ENCODE measurements at places on chromosomes 7 and 10. TPM values are rescaled to one million over a fixed set of nuclear protein-coding genes. Genes with fewer than 3 reads are reported as not detected.

The PNLIPRP3 gene
- not detected for total RNA-seq

GRCh38 chr10:59674215-59674836, 35.3 kb downstream of the SLC16A9 start:
- DNase-seq, result no peak

The LYZL2 gene
- not detected for total RNA-seq

- no peak for DNase-seq
These were observed 154.3 kb downstream of the ELAPOR2 start for GRCh38 chr7:86904949-86905834.

- DNase-seq, result no peak
These were observed 19.3 kb upstream of the NUP205 start for GRCh38 chr7:135538376-135538775.

DNA sequence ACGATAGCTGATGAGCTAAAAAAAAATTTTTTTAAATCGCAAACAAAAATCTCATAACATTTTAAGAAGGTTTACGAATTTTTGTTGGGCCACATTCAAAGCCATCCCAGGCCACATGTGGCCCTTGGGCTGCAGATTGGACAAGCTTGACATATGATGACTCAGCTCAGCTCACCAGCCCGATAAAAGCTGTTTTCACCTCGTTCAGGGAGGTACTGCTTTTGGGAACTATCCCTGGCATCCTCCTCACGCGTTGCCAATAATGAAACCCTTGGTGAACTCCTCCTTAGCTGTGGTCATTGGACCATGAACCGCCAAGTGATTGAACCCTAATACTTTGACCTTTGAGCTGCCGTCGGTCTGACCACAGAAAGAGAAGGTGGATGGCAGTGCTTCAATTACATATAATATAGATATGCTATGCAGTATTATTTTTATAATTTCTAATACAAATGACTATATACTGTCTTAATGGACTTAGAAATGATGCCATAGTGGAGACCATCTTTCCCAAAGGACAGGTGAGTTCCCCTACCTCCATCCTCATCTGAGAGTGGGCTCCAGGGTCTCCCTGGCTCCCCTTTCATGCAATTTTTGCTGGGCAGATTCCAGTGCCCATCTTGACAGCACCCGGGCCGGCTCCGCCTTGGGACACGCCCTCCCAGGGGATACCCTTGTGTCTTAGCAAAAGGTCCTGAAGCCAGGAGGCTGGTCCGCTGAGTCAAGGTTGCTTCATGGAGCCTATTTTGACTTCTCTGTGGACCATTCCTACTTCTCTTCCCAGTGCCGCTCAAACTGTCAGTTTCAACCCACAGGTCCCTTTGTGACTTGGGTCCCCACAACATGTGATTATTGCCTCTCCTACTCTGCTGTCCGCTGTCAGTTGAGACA, 707.2 kb downstream of the PARD3 start:
- DNase-seq, result no peak

The ASB10 gene
- 26.9 TPM for total RNA-seq

DNA sequence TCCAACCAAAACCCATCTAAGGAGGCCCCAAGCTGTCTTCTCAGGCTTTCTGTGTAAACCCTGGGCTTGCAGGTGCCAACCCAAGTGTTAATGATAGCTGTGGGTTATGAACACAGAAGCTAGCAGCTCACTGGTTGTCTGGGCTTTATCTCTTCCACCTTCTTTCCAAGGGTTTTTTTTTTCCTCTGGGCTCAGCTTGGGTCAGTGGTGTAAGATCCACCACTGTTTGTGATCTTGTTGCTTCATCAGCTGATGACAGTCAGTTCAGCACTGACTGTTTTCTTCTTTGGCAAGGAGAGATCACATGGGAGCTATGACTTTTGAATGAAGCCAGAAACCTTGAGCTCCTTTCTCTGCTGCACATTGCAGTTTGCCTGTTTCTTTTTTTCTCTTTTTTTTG, 4.6 kb downstream of the GTPBP4 start:
- DNase-seq, result no peak

DNA sequence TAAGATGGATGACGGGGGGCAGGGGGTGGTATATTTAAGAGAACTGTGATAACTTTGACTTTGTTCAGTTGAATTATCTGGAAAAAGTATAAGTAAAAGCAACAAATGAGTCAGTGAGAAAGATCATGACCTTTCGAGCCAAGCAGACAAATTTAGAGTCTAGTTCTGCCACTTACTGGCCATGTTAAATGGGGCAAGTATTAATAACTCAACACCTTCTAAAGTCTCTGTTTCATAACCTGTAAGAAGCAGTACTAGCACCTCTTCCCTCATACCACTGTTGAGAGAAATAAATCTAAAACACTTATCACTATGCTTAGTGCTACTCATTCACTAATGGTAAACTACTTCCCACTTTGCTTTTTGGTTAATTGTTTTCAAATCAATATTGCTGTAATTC, 604.4 kb upstream of the LRRN3 start:
- DNase-seq, result no peak

The PYROXD2 gene
- 8.6 TPM for total RNA-seq

DNA sequence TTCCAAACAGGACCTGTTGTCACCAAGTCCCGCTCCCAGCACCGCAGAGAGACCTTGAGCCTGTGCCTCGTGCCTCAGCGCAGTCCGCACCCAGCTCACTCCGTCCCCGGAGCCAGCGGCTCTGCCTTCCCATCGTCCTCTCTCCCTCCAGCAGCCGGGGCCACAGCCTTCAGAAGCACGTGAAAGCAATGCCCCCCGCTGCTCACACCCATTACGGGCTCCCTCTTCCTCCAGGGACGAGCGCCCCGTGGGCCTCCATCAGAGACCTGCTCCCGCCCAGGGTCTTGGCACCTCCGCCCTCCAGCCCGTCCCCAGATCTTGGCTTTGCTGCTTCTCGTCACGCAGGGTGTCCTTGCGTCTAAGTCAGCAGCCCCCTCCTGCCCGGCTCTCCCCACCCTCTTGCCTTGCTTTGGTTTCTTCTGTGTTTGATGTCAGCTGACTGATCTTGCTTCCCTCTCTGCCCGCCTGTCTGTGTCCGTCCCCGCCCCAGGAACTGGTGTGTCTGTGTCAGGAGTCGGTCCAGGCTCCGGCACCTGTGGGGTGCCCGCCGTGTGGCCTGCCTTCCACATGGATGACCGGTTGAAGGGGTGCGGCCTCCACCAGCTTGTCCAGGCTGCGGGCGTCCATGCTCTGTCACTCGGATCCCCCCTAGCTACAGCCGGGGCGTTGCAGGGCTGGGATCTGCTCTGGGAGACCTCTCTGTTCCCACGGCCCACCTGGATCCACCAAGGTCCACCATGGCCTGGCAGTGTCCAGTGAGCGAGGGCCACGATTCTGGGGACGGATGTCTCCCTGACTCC, 61.9 kb downstream of the FOXL3 start:
- DNase-seq, result no peak

The GIMAP1 gene
- total RNA-seq, result 6.7 TPM

DNA sequence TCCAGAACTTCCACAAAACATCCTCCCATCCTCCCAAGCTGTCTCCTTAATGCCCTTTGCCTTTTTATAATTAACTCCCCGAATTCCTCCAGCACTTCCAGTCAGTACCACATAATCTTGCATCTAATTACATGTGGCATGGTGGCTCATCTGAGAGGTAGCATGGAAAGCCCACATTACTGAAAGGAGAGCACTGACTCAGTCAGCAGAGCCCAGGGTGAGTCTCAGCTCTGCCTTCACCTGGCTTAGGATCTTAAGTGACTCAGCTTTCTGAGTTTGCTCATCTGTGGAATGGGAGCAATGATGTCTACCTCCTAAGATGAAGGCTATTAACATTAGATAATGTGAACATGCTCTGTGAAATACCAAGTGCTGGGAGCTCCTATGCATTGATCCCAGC, 433.9 kb downstream of the SORCS3 start:
- DNase-seq, result no peak

The WEE2 gene
- not detected for total RNA-seq

GRCh38 chr10:63236113-63236935, 103.2 kb downstream of the NRBF2 start:
- DNase-seq, result no peak

DNA sequence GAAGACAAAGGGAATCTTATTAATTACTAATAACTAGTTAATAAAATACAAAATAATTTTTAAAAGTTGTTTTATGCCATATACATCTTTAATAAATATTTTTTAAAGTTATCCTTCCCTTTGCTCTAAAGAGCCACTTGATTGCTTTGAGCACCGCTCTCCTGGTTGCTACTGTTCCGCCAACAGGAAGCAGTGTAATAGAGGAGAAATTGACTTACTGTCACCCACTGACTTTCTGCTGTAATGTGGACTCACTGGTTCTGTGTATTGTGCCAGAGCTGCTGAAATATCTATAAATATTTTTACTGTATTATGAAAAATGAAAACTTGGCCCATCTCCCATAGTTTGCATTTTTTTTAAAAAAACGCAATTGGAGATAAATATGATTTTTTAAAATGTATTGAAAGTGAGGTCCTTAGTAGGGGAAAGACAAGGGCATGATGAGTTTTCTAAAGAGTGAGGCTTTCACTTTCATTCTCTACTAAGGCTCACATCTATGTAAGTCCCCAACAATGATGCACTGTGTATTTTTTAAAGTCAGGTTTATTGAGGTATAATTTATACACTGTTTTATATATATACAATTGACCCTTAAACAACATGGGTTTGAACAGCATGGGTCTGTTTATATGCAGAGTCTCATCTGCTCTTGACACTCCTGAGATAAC, 100.5 kb downstream of the NPY start:
- DNase-seq, result no peak

The PIP gene
- total RNA-seq, result not detected

DNA sequence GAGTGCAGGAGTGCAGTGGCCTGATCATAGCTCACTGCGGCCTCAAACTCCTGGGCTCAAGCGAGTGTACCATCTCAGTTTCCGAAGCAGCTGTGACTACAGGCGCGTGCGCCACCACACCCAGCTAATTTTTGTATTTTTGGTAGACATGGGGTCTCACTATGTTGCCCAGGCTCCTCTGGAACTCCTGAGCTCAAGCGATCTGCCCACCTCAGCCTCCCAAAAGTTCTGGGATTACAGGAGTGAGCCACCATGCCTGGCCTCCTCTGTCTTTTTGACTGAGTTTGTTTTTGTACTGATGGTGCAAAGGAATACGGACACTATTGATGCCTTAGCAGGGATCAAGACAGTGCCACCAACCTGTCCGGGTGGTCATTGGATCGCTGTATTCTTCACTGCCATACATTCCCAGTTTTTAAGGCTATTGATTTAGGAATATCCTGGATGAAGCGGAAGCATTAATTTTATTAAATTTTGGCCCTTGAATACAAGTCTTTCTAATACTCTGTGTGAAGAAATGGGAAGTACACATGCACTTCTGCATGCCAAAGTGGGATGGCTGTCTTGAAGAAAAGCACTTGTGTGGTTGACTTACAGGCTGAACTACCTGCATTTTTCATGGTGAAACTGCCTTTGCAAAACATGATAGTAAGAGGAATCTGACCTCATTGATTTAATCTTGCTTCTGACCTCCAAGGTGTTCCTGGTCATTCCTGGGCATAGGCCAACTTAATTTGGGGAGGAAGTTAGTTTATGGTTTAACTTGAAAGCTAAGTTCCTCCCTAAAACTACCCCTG, 2.1 kb upstream of the CUL2 start:
- DNase-seq, result no peak

DNA sequence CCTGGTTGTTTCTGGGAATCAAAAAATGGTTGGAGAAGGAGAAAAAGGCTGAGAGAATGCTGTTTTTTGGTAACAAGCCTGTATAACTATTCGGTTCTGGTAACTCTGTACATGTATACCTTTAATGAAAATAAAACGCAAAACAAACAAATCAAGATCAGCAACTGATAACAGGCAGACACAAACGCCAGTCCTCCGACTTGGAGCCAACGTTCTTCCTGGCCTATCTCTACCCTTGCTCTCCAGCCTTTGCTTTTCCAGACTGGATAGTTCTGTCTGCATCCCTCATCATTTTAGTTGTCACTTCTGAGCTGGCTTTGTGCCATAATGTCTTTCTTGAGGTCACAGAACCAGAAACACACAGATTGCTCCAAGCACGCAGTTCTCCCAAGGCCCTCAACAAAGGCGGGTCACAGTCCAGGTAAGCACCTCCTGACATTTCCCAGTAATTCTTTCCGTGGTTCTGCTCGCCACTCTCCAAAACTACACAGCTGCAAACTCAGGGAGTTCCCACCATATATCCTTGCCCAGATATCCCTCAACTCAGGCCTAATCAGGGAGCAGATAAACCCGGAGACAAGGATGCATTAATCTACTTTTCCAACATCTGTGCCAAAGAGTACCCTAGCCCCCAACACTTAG, 20.2 kb downstream of the HIP1 start:
- DNase-seq, result no peak

The MRLN gene
- total RNA-seq, result not detected

The EBLN1 gene
- not detected for total RNA-seq

- DNase-seq, result no peak
These were observed 44.1 kb downstream of the GRM3 start for GRCh38 chr7:86687831-86688230.

The TUBAL3 gene
- 0.16 TPM for total RNA-seq

DNA sequence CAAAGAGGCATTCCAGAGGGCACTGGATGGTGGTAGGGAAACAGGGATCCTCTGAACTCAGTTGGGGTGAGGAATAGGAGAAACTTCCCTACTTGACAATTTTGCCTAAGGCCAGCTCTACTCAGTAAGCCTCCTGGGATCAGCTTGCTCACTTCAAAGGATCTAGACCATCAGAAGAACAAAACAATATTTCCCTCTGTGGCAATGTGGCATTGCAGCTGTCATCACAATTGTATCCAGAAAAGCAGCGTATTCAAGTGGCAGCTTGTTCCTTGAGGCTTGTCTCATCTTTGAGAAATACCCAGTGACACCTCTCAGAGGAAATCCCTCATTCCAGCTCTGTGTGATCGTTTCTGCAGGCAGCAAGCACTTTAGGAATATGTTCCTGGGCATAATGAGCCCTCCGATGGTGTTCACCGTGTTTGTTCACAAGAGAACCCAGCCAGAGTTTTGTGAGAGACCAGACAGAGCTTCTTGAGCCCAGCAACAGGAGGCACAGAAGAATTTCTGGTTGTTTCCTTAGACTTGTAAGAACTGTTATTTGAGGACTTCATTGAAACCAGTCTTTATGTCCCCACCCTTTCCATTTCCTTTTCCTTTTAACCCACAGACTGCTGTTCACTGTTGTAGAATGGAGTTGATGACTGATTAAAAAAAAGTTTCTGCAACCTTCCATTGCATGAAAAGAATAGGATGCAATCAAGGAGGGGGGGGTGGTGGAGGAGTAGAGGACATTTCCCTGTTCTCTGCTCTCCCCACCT, 747.3 kb downstream of the LRMDA start:
- DNase-seq, result no peak

DNA sequence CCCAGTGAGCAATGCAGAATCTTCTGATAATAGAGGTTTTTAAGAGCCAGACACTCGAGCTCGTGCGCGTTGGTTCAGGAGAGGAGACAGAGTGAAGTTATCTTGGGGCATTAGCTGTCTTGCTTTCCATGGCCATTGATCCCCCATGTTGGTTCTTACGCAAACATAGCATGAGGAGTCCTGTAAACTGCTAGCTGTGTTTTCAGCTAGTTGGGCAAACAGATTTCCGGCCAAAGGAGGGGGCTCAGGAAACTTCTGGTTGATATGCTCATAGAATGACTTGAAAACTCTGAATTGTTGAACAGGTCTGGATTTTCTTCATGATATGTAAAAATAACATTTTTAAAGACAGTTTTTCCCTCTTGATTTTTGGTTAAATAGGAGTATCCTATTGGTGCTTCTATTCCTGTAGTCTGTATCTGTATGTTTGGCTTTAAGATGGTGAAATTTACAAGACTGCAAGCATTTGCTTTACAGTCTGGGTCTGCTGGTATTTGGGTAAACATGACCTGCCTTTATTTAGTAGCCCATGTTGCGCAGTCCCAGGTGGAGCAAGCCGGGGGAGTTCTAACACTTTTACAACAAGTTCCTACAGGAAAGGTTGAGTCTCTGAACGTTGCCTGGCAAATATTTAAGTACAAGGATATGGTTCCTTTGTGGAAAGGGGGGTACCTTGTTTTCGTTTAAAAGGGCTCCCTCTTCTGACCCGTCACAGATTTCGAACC, 218.4 kb upstream of the KCND2 start:
- no peak for DNase-seq
